ENCODE measurements at places on chromosomes 5 and 9. TPM values are rescaled to one million over a fixed set of nuclear protein-coding genes. Genes with fewer than 3 reads are reported as not detected.

- DNase-seq: no peak
Observed at GRCh38 chr5:91420879-91421278, 37.8 kb upstream of the ARRDC3 start.

- no peak for DNase-seq
Observed at GRCh38 chr5:159419576-159419975, 89.3 kb upstream of the IL12B start.

- DNase-seq: no peak
Observed at GRCh38 chr5:52725065-52725746, 62.5 kb upstream of the ITGA1 start.

GRCh38 chr9:128416014-128416413 lies 4.6 kb upstream of the CERCAM start:
- no peak for DNase-seq

DNA sequence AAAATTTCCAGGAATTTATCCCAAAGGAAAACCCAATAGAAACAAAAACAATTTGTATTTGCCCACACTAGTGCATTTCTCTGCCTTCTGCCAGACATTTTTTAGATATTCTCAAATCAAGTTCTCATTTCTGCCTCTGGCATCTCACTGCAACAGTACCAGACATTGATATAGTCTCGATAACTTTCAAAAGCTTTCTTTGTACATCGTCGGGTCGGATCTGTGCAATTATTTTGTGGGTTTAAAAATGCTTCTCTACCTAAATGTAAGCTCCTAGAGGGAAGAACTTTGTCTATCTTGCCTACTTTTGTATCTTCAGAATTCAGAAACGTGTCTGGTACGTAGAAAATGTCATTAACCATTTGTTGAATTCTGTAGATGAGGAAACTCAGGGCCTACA lies 125.5 kb upstream of the LIFR start:
- no peak for DNase-seq

- peak; percentile 39 for DNase-seq
Observed at GRCh38 chr5:65391591-65391990, 90.1 kb downstream of the ADAMTS6 start.

DNA sequence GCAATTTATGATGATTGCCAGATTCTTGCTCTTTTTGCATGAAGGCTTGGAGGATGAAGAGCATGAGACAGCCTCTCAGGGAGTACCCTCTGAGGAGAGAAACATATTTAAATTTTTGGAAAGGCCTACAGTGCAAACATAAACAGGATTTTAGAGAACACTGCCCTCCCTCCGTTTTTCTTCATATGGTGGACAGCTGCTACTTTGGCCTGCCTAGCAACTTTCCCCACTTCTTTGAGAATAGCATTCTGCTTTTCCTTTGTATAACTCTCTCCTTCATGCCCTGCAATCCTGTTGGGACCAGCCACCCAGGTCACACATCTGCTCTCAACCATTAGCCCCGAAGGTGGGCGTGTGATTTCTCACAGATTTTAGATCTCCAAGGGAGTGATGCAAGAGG lies 20.5 kb upstream of the TXN start:
- no peak for DNase-seq

- DNase-seq: peak; percentile 62
Observed at GRCh38 chr5:1543398-1544293, 19.9 kb upstream of the LPCAT1 start.

- peak; percentile 58 for DNase-seq
Observed at GRCh38 chr5:138458384-138458783, 6.9 kb upstream of the EGR1 start.

DNA sequence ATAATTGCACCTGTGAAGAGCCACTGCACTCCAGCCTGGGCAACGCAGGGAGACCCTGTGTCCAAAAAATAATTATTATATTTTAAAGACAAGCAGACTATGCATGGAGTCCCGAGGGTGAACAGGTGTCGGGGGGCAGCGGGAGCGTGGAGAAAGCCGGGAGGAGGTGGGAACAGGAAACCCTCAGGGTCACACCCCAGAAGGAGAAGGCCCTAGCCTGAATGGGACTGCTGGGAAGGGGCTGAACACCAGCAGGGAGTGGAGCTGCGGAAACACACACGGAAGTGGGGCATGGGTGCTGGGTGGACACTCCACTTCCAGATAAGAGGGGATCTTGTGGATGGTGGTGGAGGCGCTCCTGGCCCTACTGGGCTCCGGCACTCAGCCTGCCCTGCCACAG lies 12.8 kb downstream of the SURF6 start:
- DNase-seq: no peak

DNA sequence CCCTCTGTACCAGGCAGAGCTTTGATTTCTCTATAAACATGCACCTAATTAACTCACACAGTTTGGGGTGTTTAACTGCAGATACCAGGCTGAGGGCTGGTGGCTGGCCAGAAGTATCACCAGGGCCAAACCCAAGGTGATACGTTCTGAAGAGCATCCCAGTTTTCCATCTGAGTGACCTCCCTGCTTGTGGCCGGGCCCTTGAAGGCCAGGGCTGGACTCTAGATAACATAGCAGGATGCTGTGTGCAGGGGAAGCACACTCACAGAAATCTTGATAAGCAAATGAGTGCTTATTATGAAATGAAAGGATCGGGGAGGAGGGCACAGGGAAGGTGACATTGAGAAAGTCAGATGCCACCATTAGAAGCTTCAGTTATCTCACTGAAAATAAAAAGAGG lies 582.4 kb downstream of the BRINP1 start:
- DNase-seq: no peak

- DNase-seq: no peak
Observed at GRCh38 chr5:53327811-53328334, 152.6 kb upstream of the FST start.

DNA sequence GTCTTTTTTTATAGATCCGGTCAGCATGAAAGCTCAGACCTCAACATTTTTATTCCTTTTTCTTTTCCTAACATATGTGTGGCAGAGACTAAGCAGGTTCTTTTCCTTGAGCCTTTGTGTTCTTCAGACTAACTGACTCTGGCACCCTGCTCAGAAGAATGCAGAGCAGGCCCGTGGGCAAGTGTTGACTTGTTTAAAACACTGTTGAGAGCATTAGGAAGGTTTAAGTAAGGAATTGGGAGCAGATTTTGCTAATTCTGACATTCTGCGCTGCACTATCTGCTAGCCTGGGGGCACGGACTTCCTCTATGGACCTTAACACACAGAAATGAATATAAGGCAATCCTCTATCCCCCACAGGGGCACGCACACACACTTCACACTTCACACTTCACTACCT lies 182.5 kb upstream of the PIK3R1 start:
- DNase-seq: no peak

- DNase-seq: no peak
Observed at GRCh38 chr5:78615697-78616096, 32.9 kb downstream of the LHFPL2 start.

DNA sequence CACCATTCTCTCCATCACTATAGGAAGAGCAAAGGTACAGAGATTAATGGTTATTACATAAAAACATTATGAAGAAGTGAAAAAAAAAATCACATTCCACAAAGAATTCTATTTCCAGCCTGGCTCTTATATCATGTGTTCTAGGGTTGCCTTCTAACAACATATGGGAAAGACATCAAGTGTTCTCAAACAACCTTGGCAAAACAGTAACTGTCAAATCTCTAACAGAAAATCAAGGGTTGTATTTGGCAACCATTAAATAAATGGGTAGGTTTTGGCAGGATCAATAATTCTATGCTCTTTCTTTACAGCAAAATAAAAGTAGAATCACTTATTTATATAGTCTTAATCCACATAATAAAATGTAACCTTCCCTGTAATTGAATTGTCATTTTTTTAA lies 728.9 kb downstream of the MAT2B start:
- peak; percentile 5 for DNase-seq

DNA sequence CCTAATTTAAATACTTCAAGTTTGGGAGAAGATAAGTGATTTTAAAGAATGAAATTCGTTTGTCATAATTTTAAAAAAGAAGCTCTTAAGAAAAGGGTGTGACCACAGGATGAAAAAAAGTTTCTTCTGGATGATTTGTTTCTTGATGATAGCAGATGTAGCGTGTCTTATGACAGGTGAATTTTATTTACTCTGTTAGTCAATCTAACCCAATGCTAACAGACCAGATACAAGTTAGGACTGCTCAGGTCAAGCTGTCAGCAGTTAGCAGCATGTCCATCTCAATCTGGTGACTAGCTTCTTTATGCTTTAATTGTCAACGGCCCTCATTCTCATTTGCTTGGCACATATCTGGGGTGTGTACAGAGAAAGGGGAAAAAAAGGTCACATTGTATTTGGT lies 456.0 kb downstream of the BNC2 start:
- DNase-seq: no peak

DNA sequence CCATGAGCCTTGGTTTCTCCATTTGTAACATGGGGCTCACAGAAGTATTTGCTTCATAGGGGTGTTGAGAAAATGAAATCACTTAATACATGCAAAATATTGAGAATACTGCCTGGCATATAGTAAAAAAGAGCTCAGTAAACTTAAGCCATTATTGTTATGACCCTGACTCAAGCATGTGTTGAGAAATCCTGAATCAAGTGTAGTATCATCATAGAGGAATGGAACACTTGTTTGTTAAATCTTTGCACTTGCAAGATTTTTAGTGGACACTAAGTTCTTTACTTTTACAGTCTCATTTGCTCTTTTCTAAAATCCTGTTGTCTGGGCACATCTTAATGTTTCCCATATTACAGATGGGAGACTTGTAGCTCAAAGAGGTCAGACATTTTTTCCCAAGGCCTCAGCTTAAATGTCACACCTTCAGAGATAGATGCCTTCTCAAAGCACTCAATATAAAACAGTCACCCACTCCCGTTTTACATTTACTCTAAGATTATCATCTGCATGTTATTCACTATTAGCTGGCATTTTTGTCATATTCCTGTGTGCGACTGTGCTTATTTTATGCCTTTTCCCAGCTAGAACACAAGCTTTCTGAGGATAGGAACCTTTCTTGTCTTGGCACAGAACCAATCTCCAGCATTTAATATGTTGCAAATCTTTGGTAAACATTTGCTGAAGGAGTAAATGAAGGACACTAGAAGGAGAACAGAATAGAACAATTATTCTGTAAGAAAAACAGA lies 250.0 kb upstream of the TNC start:
- DNase-seq: peak; percentile 4

- no peak for DNase-seq
Observed at GRCh38 chr5:142572006-142572405, 113.9 kb downstream of the FGF1 start.

- no peak for DNase-seq
Observed at GRCh38 chr5:119694284-119694683, 64.9 kb downstream of the FAM170A start.

GRCh38 chr9:38671372-38671731 lies 48.6 kb downstream of the FAM240B start:
- DNase-seq: no peak

GRCh38 chr9:90029386-90029785 lies 424.6 kb downstream of the GADD45G start:
- DNase-seq: no peak

GRCh38 chr5:1080432-1080831 lies 31.4 kb downstream of the SLC12A7 start:
- no peak for DNase-seq

DNA sequence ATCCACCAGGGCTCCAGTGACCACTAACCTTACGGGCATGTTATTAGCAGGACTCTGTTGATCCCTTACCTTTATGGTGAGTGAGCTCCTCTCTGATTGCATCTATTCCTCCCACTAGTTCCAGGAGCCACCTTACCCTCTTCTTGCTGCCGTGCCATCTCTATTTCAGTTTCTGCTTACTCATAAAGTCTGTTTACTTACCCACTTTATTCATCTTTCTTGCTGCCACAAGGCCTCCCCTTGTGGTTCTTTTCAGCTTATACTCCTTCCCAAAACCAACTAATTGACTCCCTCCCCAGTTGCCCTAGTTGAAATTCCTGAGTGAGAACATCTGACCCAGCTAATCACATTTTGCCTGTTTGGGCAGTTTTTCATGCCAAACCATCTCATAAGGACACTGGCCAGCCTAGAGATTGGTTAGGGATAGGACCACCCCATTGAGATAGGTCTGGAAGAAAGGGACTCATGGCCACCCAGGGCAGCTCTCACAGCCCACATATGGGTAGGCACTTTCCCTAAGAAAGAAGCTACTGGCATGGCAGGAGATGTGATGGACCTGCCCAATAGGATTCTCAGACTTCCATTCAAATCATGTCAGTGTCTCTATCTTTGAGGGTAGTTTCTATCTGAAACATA lies 412.7 kb downstream of the EFNA5 start:
- no peak for DNase-seq

DNA sequence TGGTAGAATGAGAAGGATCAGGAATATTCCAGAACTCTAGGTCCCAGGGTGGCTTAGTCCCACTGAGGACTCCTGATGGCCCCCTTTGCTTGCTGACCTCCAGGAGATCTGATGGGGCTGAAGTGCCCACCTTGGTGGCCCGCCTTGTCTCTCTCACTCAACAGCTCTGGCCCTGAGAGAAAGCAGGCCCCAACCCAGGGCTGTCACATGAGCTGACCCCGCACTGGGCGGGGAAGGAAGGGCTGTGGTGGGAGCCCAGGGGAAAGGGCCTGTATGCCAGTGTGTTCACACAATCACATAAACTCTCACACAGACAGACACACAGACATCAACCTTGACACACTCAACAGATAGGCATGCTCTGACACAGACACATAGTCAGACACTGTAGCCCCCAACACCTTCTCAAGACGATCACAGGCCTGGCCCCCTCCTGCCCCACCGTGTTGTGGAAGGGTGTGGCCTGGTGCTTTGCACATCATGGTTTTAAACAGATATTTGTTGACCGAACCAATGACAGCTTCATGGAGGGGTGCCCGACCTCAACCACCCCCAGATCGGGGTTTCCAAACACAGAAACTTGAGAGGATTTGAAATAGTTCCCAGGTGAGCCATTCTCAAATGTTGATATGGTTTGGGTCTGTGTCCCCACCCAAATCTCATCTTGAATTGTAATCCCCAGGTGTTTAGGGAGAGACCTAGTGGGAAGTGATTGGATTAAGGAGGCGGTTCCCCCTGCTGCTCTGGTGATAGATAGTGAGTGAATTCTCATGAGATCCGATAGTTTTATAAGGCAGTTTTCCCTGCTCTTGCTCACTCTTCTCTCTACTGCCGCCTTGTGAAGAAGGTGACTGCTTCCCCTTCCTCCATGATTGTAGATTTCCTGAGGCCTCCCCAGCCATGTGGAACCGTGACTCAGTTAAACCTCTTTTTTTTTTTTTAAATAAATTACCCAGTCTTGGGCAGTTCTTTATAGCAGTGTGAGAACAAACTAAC lies 48.5 kb upstream of the HAND1 start:
- no peak for DNase-seq

NR6A1 gene
- polyA plus RNA-seq: 3.2 TPM

ASPN gene
- 0.24 TPM for polyA plus RNA-seq

SV2C gene
- polyA plus RNA-seq: not detected

AQP3 gene
- polyA plus RNA-seq: 7.2 TPM

RLN2 gene
- 6.1 TPM for polyA plus RNA-seq

HSD17B4 gene
- polyA plus RNA-seq: 154 TPM

PCDHGA7 gene
- not detected for polyA plus RNA-seq

WHRN gene
- 10.8 TPM for polyA plus RNA-seq

AK8 gene
- polyA plus RNA-seq: 0.70 TPM

HCN1 gene
- 15.6 TPM for polyA plus RNA-seq

C5orf52 gene
- polyA plus RNA-seq: not detected

MYMK gene
- not detected for polyA plus RNA-seq

NME5 gene
- 10.4 TPM for polyA plus RNA-seq

SH3GL2 gene
- polyA plus RNA-seq: not detected

DAPK1 gene
- polyA plus RNA-seq: 21.0 TPM

SPATA31A3 gene
- not detected for polyA plus RNA-seq
